ENCODE measurements at places on chromosomes 7 and 10.

GRCh38 chr7:44307905-44308595 lies 17.3 kb downstream of the CAMK2B start:
- no peak for DNase-seq

DNA sequence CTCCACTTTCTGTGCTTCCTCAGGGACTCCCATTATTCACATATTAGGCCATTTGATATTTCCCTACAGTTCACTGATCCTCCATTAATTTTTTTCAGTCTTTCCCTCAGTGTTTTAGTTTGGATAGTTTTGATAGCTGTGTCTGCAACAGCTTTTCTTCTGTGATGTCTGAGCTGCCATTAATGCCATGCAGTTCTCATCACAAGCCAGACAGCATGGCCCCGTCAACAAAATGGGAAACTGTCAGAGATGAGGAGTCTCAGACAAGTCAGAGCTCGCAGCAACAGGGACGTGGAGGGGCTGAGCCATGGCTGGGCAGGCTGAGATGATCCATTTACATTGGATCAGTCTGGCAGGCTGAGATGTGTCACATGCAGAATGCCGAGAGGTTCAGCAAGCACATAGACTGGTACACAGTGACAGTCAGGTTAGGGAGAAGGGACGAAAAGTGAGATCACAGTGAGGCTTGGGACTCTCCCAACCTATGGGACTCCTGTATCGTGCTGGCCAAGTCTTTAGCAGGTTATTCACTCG lies 65.4 kb downstream of the NPS start:
- DNase-seq, result no peak

- DNase-seq, result no peak
These were observed 39.0 kb downstream of the TAC1 start for GRCh38 chr7:97770850-97771249.

- DNase-seq, result no peak
These were observed 9.2 kb upstream of the CPA1 start for GRCh38 chr7:130371046-130371445.

DNA sequence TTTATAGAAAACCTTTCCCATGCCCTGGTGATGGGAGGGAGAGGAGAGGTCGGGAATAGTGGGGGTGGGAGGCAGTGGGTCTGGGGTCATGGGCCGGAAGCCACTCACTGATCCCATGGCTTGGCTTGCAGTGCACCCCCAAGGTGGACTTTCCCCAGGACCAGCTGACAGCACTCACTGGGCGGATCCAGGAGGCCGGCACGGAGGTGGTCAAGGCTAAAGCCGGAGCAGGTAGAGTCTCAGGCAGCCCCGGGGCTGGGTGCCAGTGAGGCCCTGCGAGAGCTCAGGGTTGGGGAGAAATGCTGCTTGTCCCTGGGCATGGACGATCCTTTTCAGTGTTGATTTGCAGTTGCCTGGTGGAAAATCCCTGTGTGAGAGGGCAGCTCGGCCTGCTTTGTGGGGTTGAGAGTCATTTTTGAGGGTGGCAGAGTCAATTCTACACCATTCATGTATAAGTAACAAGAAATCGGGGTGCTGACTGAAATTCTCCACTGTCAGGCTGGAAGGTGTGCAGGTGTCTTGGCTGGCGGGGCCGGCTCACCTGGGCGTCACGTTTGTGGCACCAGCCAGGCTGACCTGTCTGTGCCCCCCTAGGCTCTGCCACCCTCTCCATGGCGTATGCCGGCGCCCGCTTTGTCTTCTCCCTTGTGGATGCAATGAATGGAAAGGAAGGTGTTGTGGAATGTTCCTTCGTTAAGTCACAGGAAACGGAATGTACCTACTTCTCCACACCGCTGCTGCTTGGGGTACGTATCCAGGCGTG lies 16.5 kb downstream of the MDH2 start:
- no peak for DNase-seq
